Psoas muscle (tissue), 8 donors: ENCODE measurements at places on chromosomes 13 and 19. TPM values are rescaled to one million over a fixed set of nuclear protein-coding genes. Genes with fewer than 3 reads are reported as not detected.

DNA sequence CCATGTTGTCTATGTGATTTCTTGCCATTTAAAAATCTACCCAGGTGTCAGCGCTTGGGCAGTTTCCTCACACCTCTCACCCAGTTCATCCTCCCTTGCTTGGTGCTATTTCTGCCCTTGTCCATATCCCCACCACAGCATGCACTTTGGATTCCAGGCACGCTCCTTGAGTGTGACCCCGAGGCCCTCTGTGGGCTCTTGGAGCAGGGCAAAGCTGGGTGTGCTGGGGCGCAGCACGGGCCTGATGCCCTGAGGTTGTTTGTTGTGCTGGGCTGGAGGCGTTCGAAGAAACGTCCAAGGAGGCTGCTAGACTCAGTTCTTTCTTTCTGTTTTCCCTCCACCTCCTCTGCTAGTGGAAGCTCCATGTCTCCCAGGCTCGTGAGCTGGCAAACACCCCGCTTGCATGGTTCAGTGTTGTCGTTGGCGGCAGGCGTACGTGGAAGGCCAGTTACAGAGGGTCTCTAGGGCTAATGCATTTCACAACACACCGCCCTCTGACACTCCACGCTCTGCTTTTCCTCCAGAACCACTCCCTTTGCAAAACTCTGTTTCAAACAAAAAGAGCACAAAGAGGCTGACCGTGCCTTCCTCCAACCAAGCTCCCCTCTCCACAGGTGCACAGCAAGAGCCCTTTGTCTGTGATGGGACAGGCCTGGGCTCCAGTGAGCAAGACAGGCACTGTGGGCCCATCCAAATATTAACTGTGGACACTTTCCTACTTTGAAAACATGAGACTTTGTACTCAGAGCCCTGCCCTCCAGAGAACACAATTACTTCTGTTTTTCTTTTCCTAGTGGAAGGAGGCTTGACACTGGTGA is 117.7 kb upstream of the GJB6 start:
- DNase-seq = peak; percentile 78

DNA sequence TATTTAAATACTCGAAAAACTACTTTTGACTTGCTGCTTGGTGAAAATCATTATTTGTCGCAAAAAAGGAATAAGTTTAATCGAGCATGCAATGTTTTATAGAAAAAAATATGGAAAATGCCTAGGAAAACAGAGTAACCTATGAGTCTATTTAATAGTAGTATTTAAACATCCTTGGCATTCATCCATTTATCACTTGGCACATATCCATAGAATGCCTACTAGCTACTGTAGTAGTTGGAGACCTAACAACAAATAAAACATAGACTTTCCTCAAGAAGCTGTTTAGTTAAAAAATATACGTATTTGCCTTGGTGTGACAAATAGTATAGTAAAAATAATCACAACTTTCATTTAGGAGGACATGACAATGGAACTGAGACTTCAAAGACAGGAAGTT is 302.1 kb downstream of the DIAPH3 start:
- no peak for DNase-seq

GRCh38 chr19:34254698-34255432 is 511 bp downstream of the GARRE1 start:
- peak; percentile 50 for DNase-seq

ZNF580 gene
- 10.3 TPM for total RNA-seq

DNA sequence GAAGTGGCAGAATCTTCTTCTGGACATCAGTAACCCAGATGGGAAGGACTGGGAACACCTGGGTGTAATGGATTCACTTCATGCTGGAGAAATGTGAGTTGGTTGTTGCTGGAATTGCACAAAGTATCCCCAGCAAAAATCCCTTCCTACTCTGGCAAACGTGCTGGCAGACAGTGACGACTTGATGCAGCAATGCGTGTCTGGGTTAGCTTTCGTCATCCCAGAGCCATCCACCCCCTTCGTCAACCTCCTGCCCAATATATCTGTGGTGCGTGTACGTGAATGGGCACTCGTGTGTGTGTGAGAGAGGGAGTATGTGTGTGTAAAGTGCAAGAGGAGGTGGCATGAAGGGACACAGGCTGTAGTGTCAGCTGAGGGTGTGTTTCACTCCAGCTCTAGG is 70.9 kb downstream of the TM9SF2 start:
- no peak for DNase-seq
